ENCODE measurements at places on chromosomes 3 and 15. TPM values are rescaled to one million over a fixed set of nuclear protein-coding genes. Genes with fewer than 3 reads are reported as not detected.

The MANF gene
- 154 TPM for total RNA-seq

The SLC51A gene
- total RNA-seq = not detected

The IGDCC3 gene
- 0.19 TPM for total RNA-seq

The LRTM1 gene
- total RNA-seq = not detected

The PRICKLE2 gene
- 7.6 TPM for total RNA-seq

Measured in HT1080 (cell line).